ENCODE measurements at places on chromosomes 12 and 14.

DNA sequence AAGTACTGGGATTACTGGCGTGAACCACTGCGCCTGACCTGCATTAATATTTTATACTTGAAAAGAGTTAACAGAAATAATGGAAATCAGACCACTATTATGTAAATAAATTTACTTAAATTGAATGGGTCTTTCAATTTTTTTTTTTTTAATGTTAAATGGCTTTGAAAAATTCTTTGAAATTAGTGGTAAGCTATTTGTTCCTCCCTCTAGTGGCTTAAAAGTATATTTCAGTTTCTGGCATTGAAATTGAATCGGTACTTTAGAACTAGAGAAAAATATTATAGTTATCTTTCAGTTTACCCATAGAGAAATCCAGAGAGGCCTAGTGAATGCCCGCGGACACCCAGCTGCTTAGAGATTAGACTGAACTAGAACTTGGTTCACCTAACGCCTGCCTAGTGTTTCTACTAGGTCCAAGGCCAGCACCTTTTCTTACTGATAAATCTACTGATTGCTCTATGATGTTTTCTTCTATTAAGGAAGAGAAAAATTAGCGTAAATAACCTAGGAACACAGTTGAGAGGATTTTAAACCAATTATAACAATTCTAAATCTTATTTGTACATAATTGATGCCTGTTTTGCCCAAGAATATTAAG is 106.5 kb downstream of the EML1 start:
- DNase-seq = no peak

GRCh38 chr14:82657186-82657675 is 1123.6 kb upstream of the SEL1L start:
- DNase-seq = no peak

GRCh38 chr14:104688505-104689108 is 811 bp upstream of the INF2 start:
- no peak for DNase-seq

- DNase-seq = no peak
Observed at GRCh38 chr14:46769292-46769691, 117.7 kb upstream of the RPL10L start.

DNA sequence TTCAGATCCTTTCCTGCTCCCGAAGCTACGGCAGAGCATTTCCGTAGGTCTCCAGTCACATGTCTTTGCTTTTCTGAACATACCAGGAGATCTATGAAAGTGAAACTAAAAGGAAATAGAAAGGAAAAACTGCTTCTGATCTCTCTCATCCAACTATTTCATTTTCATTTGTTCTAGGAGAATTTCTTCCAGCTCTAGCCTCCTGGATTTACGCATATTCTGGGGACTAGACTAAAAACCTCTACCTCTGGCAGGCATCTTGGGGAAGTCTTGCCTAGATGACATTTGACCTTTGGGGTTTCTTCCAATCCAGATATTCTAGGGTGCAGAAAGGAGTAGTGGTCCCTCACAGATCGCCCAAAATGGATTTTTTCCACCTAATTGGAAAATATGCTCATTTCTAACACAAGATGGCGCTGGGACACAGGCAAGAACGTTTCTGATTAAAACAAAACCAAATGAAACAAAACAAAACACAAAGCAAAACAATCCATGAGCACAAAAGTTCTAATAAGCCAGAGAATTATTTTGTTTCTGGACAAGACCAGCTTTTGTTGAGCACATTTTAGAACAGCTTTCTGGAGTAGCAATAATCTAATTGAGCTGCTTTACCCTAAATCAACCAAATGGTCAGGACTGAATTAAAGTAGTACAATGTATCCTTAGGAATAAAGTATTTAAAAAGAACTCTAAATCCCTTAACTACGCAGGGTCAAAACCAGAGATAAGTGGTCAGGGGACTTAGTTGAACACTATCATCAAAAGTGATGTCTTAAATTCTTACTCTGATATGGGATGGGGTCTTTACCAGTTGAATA is 12.3 kb upstream of the PARP11 start:
- no peak for DNase-seq

DNA sequence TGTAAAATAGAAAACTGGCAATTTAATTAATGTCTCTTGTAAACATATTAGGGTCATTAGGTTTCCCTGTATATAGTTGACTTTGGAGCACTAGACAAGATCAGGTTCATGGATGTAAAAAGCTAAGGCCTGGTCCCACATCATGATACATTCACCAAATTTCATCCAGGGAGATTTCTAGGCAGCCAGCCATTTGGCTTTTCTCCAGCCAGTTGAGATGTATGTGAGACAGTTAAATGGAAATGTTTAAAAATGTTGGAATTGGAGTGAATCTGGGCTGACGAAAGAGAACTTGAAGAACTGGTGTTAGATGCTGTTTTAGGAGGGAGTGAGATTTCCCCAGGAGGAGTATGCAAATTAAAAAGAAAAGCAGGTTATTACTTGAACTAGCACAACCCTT is 41.8 kb upstream of the CLEC14A start:
- DNase-seq = no peak

DNA sequence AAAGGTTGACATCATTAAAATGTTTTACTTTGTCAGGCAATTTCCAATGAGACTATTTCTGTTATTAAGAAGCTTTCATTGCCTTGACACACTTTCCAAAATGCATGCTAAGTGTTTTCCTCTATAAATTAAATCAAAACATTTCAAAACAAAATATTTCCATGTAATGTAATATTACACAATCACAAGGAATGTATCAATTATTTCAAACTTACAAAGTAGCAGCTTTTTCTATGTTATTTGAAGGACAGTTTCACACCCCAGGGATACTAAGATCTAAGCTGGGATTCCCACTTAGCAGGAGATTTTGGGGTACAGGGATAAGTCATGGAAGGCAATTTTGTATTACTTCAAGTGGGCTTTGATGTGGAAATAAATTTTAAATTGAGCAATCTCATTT is 144.9 kb downstream of the FOXG1 start:
- no peak for DNase-seq

DNA sequence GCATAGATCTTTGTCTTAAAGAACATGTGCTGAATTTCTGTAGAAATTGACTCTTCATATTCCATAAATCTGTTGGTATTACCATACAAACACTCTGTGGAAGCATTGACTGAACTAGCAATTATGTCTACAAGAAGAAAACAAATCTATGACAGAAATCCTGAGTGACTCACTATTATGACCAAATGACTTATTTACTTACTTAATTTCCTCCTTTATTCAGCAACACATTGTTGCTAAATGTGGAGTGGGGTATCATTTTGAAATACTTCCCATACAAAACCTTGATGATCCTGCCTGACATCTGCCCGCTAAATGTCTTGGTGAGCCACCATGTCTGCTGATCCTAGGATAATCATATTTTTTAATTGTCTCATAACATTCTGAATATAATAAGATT is 99.1 kb upstream of the SLCO1C1 start:
- DNase-seq = no peak

GRCh38 chr12:91889059-91889458 is 256.6 kb downstream of the BTG1 start:
- no peak for DNase-seq
